Osteoblast (primary cell): ENCODE measurements at places on chromosomes 4 and X. TPM values are rescaled to one million over a fixed set of nuclear protein-coding genes. Genes with fewer than 3 reads are reported as not detected.

GRCh38 chr4:139229534-139230039 is 50.4 kb downstream of the MGARP start:
- no peak for DNase-seq

Gene FRYL
- total RNA-seq: 39.2 and 42.0 TPM in 2 replicates

DNA sequence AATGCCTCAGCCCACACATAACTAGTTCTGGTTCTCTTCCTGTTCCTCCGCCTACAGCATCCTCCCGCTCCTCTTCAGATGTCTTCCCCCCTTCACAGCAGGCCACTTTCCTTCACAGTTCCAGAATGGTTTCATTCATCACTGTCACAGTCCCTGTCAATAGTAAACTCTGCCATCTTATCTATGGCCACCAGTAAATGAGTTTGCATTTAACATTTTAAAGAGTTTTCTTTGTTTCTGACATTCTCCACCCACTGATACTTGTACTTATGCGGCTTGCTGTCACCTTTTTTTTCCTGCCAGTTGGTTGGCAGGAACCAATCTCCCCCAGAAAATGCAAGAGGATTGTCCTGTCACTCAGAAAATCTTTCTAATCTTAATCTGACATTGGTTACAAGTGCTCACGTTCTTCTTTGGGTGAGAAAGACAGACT is 114.1 kb downstream of the GLUD2 start:
- DNase-seq: no peak

GRCh38 chr4:113094802-113095201 is 45.3 kb downstream of the ANK2 start:
- DNase-seq: no peak

Gene MAGEA1
- total RNA-seq: not detected in 2 replicates

DNA sequence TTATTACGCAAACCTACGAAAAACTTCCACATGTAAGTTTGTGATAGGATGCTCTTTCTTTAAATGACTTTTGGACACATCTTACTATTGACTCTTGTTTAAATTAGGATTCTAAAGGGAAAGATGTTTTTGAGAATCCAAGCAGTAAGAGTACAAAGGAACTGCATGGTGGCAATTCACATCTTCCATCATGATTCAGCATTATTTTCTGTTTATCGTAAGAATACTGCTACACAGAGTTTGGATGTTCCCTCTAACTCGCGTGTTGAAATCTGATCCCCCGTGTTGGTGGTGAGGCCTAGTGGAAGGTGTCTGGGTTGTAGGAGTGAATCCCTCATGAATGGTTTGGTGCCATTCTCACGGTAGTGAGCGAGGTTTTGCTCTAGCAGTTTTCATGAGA is 371.8 kb upstream of the FTHL17 start:
- no peak for DNase-seq

DNA sequence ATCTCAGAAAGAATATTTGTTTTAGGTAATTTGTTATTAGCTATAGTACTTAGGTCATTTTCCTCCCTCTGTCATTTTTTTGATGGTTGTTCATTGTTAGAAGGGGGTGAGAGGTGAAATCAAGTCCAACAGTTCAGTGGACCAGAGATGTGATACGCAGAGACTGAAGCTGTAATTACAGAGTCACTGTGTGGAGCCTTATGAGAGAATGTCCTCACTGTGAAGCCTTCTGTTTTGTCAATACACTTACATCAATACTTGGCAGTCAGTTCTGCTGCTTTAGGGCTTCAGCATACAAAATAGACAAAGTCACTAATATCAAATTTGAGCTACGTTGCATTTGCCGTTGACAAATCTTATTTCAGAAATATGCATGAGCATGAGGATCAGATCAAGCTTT is 692.5 kb downstream of the C4orf33 start:
- no peak for DNase-seq

- no peak for DNase-seq
These were observed 582.6 kb upstream of the ACTRT1 start for GRCh38 chrX:128634754-128635153.

DNA sequence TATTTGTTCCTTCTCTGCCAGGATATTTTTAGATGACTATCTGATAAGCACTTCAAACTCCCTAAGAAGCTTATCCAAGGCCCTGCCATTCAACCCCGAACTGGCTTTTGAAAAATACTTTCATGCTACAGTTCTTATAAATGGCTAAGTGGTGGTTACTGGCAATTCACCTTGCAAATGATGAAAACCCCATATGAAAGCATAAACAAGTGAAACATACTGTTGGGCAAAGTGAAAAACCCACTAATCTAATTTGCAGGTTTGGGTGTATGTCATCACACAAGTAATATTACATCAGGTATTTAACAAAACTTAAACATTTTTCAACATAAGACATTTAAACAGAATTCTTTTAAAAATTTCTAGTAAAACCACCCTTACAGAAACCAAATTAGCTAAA is 31.1 kb downstream of the TAPT1 start:
- DNase-seq: no peak

DNA sequence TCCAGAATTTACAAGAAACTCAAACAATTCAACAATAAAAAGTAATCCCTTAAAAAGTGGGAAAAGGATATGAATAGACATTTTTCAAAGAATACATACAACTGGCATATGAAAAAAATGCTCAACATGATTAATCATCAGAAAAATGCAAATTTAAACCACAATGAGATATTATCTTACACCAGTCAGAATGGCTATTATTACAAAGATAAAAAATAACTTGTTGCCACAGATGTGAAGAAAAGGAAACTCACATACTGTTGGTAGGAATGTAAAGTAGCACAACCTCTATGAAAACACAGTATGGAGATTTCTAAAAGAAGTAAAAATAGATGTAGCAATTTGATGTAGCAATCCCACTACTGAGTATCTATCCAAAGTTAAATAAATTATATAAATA is 65.1 kb upstream of the DIAPH2 start:
- DNase-seq: no peak

DNA sequence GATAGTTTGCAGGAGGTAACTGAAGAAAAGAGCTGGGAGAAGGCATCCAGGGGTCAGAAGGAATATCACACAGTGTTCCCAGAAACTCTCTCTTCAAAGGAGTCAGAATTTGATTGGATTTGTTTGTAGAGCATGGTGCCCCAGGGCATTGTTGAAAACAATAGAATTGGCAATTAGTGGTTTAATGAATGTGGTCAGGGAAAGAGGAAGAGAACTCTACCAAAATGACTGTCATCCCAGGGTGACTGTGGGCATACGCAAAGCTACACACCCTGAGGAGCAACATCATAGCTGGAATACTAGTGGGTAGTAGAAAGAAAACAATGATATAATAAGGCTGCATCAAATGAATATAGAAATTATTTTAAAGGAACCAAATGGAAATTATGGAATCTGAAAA is 21.5 kb downstream of the TNIP2 start:
- DNase-seq: peak; percentile 27

Gene CSAG2
- not detected in 2 replicates for total RNA-seq

DNA sequence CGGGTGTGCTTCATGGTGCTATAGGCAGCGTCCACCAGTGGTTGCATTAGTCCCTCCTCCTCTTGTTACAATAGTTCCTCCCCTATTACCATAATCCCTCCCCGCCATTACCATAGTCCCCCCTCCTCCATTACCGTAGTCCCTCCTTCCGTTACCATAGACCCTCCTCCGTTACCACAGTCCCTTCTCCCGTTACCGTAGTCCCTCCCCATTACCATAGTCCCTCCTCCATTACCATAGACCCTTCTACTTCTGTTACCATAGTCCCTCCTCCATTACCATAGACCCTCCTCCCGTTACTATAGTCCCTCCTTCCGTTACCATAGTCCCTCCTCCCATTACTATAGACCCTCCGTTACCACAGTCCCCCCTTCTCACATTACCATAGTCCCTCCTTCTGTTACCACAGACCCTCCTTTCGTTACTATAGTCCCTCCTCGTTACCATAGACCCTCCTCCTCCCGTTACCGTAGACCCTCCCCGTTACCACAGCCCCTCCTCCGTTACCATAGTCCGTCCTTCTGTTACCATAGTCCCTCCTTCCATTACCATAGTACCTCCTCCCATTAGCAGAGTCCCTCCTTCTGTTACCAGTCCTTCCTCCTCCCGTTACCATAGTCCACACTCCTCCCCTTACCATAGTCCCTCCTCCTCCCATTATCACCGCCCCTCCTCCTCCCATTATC is 129.6 kb downstream of the DHRSX start:
- peak; percentile 47 for DNase-seq

DNA sequence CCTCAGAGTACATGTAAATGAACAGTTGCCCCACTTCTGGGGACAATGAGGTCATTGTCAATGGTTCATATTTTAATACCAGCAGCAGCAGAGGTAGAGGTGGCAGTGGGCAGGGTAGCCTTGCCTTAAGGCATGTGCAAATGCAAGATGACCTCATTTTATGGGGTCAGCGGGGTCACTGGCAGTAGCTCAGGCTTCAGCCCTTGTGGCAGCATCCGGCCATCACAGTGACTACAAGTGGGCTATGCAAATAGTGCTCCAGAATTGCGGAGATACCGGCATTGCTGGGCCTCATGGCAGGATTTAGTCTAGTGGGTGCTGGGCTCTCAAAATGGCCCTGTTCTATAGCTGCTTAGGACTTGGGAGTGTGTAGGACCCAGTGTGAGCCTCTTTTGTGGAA is 144.7 kb downstream of the FAM47A start:
- no peak for DNase-seq

Gene TKTL2
- not detected in 2 replicates for total RNA-seq

DNA sequence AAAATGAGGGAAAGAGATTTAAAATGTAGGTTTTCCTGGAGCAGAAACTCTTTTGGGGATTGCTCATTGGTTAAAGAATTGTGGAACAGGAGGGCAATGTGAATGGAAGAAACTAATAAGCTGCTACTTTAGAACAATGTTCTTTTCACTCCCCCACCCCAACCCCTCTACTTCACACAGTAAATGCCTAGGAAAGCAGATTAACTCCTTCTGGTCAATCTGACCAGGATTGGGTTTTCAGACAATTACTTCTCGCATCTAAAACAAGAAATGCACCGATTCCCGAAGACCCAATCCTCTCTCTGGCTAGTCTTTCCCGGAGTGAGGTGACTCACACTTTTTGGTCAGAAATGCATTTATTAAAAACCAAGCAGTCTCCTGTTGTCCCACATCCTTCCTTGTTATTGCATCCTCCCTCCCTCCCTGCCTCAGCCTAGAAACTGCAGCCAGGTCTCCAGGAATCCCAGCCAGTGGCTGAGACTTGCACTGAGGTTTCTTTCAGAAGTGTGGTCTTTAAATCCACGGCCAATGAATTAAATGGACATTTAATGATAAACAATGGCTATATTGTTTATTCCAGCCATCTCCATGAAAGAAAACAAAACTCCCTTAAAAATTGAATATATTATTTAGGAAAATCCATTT is 21.4 kb downstream of the MFAP3L start:
- DNase-seq: no peak

- no peak for DNase-seq
These were observed 51.6 kb upstream of the STOX2 start for GRCh38 chr4:183853548-183853940.

DNA sequence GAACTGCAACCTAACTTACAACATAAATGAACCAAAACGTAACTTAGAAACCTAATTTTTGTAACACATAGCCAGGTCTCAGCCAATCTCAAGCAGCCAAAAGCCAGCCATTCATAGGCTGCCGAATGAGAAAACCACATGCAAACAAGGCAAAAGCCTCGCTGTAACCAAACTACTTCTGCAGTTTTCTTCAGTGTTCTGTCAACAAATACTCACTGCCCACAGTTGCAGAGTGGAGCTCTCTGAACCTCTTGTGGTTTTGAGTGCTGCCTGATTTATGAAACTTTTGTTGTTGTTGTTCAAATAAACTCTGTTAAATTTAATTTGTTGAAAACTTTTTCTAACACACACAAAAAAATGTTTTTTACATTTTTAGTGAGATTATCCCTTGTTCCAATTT is 251.2 kb downstream of the PAPSS1 start:
- no peak for DNase-seq

DNA sequence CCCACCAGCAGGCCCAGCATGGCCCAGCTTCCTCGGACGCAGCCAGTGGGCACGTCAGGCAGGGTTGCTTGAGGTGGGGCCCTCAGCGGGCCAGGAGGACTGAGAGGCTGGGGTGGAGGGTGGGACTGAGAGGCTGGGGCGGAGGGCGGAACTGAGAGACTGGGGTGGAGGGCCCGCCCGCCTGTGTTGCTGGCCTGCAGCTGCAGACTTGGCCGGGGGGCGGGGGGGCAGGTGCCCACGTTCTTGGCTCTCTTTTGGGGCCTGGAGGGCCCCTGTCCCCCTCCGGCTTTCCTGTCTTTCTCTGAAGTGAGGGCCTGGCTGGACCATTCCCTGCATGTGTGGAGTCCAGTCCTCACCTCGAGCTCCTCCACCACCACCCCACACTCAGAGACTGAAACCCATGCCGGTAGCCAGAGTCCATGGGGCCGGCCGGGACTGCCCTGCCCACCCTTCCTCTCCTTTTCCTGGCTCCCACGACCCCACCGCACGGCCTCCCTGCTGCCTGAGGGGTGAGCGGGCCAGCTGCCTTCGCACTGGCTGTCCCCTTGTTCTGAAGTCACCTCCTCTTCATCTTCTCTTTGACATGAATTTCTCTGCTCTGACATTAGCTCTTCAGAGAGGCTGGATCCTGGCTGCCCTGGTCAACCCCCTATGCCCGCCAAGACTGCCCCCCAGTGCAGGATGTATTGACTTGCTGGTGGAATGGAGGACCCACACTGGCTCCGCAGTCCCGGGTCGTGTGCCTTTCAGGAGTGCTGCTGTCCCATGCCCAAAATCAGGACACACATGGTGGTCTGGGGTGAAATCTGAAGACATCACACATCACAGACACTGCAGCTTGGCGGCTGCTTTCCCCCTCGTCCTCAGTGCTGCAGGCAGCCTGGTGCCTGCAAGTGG is 10.1 kb upstream of the NKX1-1 start:
- peak; percentile 80 for DNase-seq

GRCh38 chrX:40853816-40854123 is 118.4 kb upstream of the MED14 start:
- DNase-seq: no peak

- no peak for DNase-seq
These were observed 3.7 kb upstream of the SPARCL1 start for GRCh38 chr4:87532907-87533306.

Gene NEIL3
- total RNA-seq: 5.4 and 7.4 TPM in 2 replicates

GRCh38 chr4:24849756-24850155 is 54.4 kb downstream of the SOD3 start:
- DNase-seq: no peak

GRCh38 chr4:147057611-147058190 is 112.0 kb upstream of the TTC29 start:
- DNase-seq: no peak

Gene TGIF2LX
- total RNA-seq: not detected in 2 replicates

Gene TLR6
- 5.1 and 7.4 TPM in 2 replicates for total RNA-seq

- peak; percentile 89 for DNase-seq
These were observed 66.1 kb downstream of the TNIP2 start for GRCh38 chr4:2689825-2690700.

DNA sequence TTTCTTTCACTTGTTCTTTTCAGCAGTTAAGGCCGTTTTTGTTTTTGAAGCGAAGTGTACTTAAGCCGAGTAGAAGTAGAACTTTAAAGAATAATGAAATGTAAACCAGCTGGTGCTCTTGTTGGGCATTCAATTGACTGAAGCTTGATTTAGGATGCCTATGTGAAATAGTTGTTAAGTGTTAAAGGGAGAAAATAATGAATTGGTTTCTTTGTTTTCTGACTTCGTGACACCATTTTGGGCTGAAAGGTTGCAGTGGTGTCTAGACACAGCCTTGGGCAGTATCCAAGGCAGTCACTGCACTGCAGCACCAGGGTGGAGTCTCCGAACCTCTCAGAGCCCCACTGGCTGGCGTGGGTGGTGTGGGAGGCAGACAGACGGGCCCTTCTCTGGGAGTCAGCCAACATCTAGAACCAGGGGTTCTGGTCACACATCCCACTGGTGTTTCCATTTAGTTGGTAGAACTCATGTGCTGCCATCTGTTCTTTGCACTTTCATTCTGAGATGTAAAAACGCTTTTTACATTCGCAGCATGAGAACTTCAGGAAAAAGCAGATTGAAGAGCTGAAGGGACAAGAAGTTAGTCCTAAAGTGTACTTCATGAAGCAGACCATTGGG is 3.5 kb downstream of the UCHL1 start:
- DNase-seq: no peak
